ENCODE measurements at places on chromosomes 1 and 21. TPM values are rescaled to one million over a fixed set of nuclear protein-coding genes. Genes with fewer than 3 reads are reported as not detected.

Gene WNT9A
- total RNA-seq = 2.2 TPM

GRCh38 chr1:20192364-20192763, 6.0 kb upstream of the PLA2G2C start:
- no peaks in the 10 kb centered on the region for H3K36me3 ChIP-seq
- no peak overlapping the region for H3K4me3 ChIP-seq
- no peaks in the 10 kb centered on the region for H3K27me3 ChIP-seq

Gene BNIPL
- total RNA-seq = 0.24 TPM

Gene GLIS1
- 0.22 TPM for total RNA-seq

GRCh38 chr1:98888869-98889268, 115.8 kb downstream of the PLPPR5 start:
- no peaks in the 10 kb centered on the region for H3K36me3 ChIP-seq
- H3K27ac ChIP-seq = no peak overlapping the region
- H3K4me3 ChIP-seq = no peak overlapping the region
- H3K4me1 ChIP-seq = no peaks in the 10 kb centered on the region

- no peak overlapping the region for H3K27ac ChIP-seq
- DNase-seq = no peak
- H3K36me3 ChIP-seq = peaks cover 11% of the 10 kb centered on the region
- no peaks in the 10 kb centered on the region for H3K27me3 ChIP-seq
Observed at GRCh38 chr1:5901841-5902240, 90.4 kb downstream of the NPHP4 start.

GRCh38 chr1:206556750-206557635, 49.7 kb downstream of the RASSF5 start:
- H3K27ac ChIP-seq = peak overlapping the region; percentile 81
- H3K27me3 ChIP-seq = no peaks in the 10 kb centered on the region
- peaks cover under 1% of the 10 kb centered on the region for H3K36me3 ChIP-seq
- H3K4me1 ChIP-seq = peaks cover 62% of the 10 kb centered on the region
- H3K4me3 ChIP-seq = peak overlapping the region; percentile 42
- DNase-seq = peak; percentile 81

GRCh38 chr1:117076648-117077047, 16.5 kb downstream of the TTF2 start:
- no peaks in the 10 kb centered on the region for H3K27me3 ChIP-seq
- no peak for DNase-seq
- H3K4me3 ChIP-seq = no peak overlapping the region
- H3K27ac ChIP-seq = no peak overlapping the region
- no peaks in the 10 kb centered on the region for H3K4me1 ChIP-seq

GRCh38 chr1:41802532-41803501, 115.9 kb downstream of the HIVEP3 start:
- no peak overlapping the region for H3K27ac ChIP-seq
- H3K4me1 ChIP-seq = peaks cover 31% of the 10 kb centered on the region
- no peak overlapping the region for H3K4me3 ChIP-seq
- H3K36me3 ChIP-seq = no peaks in the 10 kb centered on the region
- peak; percentile 70 for DNase-seq

DNA sequence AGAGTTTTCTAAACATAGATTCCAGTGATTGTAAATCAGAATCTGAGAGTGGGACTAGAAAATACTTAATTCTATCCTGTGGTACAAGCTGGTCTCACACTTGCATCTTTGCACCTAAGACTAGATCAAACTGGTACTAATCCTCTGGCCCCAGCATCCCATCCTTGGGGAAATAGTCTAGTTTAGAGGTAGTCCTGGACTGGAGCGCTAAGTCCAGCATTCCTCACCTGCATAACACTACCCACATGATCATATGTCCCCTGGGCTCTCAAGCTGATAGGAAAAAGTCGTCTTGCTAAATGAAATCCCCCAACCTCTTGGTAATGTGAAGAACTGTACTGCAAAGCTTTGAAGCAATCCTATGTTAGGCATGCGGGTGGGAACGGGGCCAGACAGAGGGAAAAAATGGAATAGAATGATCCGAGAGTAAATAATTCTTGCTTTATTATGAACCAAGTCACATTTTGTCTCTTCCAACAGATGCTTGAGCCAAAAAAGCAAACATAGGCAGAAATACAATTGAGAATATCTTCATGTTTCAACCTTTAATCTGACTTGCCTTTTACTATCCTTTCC, 4.8 kb downstream of the COX20 start:
- H3K36me3 ChIP-seq = peaks cover 43% of the 10 kb centered on the region
- no peaks in the 10 kb centered on the region for H3K27me3 ChIP-seq
- H3K4me1 ChIP-seq = peaks cover 52% of the 10 kb centered on the region
- no peak overlapping the region for H3K4me3 ChIP-seq
- no peak overlapping the region for H3K27ac ChIP-seq
- DNase-seq = no peak

DNA sequence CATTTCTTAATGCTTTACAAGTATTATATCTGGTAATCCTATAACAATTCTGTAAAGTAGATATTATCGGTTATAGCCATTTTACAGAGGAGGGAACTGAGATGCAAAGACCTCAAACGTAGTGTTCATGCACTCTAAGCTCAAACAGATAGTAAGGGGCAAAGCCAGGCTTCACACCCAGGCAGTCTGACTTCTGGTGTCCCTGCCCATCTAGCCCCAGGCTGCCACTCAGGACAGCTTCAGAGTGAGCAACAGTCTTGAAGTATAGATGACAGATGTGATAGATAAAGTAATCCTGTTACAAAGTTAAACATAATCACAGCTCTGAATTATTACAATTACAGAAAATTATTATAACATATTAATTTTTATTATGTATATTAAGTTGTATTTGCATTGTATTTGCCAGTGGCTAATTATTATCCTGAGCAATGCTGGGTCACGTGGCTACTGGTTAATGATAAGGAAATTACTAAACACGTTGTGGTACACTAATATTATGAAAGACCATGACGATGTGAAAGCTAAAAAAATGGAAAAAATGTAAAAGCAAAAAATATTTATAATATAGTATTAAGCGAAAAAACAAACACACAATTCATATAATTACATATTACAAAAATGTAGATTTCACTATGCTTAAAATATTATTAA, 6.1 kb upstream of the TRAF3IP3 start:
- no peak overlapping the region for H3K27ac ChIP-seq
- H3K36me3 ChIP-seq = no peaks in the 10 kb centered on the region
- H3K27me3 ChIP-seq = no peaks in the 10 kb centered on the region
- no peak overlapping the region for H3K4me3 ChIP-seq

DNA sequence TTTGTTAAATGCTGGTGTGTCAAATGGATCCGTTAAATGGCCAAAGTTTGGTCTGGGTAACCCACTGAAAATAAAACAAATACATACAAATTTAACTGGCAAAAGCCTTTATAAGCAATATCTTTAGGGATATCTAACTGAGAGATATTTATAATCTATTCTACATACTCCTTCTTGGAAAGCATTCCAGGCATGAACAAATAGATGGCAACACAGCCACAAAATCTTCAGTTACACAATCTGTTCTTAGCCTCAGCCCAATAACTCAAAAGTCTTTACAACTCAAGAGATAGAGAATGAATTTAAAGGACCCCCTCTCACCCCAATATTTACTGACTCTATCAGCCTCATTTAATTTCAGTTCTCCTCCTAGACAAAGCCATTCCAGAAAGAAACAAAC, 58.7 kb downstream of the NRDC start:
- no peak overlapping the region for H3K4me3 ChIP-seq
- H3K27ac ChIP-seq = no peak overlapping the region
- H3K36me3 ChIP-seq = peaks cover 26% of the 10 kb centered on the region
- no peak for DNase-seq

Gene SUSD4
- 8.9 TPM for total RNA-seq

DNA sequence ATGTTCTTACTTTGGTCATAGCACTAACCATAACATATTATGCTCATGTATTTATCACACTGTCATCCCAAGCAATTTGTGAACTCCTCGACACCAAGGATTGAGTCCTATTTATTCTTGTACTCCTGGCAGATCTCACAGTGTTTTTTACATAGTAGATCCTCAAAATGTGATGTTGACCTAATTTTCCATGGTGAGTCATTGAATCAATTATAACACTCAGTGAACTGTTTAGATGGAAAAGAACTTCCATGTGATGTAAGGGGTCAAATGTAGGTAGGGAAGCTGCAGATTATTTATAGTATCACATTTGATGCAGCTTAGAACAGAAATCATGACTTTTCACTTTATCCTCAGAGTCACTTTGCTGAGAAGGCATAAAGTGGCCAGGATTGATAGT, 281.9 kb upstream of the ADAMTS5 start:
- no peak overlapping the region for H3K27ac ChIP-seq
- H3K36me3 ChIP-seq = no peaks in the 10 kb centered on the region
- no peak for DNase-seq
- no peaks in the 10 kb centered on the region for H3K4me1 ChIP-seq
- no peak overlapping the region for H3K4me3 ChIP-seq

Gene NBPF4
- not detected for total RNA-seq

DNA sequence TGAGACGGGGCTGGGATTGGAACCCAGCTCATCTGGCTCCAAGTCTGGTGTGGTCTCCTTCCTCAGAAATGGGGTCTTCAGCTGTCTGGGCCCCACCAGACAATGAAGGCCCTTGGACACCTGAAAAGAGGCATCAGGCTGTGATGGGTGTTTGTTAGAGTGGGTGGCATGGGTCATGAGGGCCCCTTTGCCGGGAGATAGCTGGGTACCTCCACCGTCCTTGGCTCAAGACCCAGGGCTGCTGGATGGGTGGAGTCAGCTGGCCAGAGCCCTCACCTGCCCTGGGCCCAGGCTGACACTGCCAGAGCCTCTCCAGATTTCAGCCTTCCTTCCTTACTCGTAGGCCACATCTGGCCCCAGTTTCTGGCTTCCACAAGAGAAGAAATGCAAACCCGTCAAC, 13.4 kb upstream of the TTC22 start:
- H3K27me3 ChIP-seq = no peaks in the 10 kb centered on the region
- DNase-seq = no peak
- H3K4me3 ChIP-seq = no peak overlapping the region

DNA sequence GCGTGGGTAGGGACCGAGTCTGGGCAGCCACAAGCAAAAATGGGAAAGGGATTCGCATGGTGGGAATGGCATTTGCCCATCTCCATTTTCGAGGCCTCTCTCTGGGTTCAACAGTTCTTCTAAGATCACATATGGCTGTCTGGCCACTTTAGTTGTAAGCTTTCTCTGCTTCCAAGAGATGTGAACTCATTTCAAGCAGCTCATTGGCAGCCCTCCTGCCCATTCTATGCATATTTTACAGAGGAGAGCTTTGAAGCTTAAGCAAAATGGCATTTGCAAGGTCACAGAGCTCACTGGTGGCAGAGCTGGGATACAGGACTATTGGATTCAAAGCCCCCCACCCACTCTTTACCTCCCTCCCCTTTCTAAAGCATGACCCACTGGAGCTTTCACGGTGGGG, 93.7 kb downstream of the HHIPL2 start:
- no peak overlapping the region for H3K4me3 ChIP-seq
- H3K4me1 ChIP-seq = no peaks in the 10 kb centered on the region
- no peak for DNase-seq
- no peaks in the 10 kb centered on the region for H3K36me3 ChIP-seq

DNA sequence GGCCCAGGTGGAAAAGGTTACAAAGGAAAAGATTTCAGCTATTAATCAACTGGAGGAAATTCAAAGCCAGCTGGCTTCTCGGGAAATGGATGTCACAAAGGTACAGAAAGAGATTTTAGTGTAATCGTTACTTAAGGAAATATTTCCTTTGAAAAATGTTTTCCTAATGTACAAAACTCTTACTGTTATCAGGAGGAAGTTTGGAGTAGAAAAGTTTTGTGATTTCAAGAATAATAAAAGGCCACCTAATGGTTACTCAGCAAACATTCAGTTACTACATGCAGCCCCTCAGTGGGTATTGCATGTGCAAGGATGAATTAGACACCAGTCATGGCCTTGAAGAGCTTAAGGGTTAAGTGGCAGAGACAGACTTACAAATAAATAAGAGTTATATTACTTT, 85.2 kb downstream of the SDCCAG8 start:
- H3K4me3 ChIP-seq = no peak overlapping the region
- H3K4me1 ChIP-seq = no peaks in the 10 kb centered on the region
- H3K27ac ChIP-seq = no peak overlapping the region
- H3K27me3 ChIP-seq = no peaks in the 10 kb centered on the region
- no peak for DNase-seq

- no peak for DNase-seq
- H3K27me3 ChIP-seq = no peaks in the 10 kb centered on the region
- peak overlapping the region; percentile 1 for H3K27ac ChIP-seq
Observed at GRCh38 chr1:56552349-56552748, 27.0 kb downstream of the PLPP3 start.

DNA sequence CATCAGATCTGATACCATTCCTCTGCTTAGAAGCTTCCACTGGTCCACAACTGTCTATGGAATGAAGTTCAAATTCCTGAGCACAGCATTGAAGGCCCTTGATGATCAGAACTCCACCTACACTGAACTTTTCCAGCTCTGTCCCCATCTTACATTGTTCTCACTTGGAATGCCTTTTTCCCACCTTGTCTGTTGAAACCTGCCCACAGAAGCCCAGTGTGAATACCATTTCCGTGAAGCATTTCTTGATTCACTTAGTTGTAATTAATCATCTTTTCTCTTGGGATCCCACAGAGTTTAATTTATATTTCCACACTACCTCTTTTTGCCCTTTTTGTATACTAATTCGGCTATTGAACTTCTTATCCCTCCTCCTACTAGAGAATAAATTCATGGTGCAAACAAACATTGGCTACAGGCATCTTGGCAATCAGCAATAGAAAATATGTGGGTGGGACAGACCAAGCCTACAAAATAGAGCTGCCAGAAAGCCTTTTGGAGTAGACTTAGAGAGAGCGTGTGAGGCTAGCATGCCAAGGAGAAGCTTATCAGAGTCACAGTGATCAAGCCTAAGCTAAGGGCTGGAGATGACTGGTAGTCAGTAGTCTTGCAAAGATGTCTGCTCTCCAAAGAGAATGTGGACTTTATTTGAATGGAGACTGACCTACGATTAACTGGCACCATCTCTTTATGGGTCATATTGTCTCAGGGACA, 26.1 kb downstream of the NHLH2 start:
- no peaks in the 10 kb centered on the region for H3K27me3 ChIP-seq
- DNase-seq = no peak
- H3K27ac ChIP-seq = no peak overlapping the region
- H3K4me1 ChIP-seq = no peaks in the 10 kb centered on the region
- H3K4me3 ChIP-seq = no peak overlapping the region
- no peaks in the 10 kb centered on the region for H3K36me3 ChIP-seq

Gene PLEKHN1
- not detected for total RNA-seq

Gene DCST2
- total RNA-seq = not detected

DNA sequence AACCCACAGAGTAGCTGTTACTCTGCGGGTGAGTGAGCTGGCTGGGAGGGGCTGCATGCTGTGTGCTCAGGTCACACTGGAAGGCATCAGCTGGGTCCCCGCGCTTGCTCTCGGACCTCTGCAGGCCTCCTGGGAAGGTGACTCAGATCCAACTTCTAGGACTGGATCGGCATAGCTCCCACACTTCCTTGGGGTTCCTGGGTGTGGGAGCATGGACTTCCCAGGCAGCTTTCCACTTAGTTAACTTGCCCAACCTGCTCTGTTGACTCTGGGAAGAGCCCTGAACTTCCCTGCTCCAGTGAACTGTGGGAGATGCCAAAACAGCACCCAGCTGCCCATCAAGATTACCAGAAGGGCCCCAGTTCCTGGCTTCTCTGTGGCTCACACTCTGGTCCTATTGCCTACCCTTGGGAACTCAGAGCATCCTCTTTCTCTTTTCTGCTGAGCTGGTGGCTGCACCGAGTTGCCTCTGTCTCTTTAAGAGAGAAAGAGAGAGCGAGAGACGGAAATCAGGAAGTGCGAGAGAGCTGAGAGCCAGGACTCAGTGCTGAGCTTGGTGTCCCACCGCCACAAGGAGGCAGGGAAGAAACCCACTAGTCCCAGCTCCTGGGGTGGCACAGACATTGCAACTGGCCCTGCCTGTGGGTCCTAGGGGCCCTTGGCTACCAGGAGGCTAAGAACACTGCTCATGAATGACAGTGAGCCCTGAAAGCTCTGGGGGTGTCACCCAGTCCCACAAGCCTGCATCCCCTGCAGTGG, at the start of gene IKBKE:
Gene IKBKE, plus strand, starts transcription at position 544 of the 759 bp plus-strand sequence. CDS start 2,752 bp downstream, outside the sequence.
- no peaks in the 10 kb centered on the region for H3K36me3 ChIP-seq
- DNase-seq = peak; percentile 77
- H3K27me3 ChIP-seq = no peaks in the 10 kb centered on the region
